Iris pigment epithelial cell (primary cell): ENCODE measurements at places on chromosomes 5 and 9.

DNA sequence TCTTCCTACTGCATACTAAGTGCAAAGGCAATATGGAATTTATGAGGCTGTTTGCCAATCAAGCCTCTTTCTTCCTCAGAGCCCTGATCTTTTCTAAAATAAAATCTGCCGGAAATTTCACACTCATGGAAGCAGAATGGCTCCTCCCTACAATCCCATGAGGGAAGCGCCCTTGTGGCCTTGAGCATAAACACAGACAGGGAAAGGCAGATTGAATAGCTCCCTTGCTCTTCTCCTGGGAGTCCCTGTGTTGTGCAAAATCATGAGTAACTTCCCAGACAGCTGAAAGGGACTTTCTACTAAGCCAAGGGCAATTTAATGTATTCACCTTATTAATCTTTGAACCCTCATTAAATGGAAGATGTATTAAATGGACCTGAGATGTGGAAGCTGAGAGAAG is 226.1 kb upstream of the PIK3R1 start:
- peak; percentile 24 for DNase-seq

DNA sequence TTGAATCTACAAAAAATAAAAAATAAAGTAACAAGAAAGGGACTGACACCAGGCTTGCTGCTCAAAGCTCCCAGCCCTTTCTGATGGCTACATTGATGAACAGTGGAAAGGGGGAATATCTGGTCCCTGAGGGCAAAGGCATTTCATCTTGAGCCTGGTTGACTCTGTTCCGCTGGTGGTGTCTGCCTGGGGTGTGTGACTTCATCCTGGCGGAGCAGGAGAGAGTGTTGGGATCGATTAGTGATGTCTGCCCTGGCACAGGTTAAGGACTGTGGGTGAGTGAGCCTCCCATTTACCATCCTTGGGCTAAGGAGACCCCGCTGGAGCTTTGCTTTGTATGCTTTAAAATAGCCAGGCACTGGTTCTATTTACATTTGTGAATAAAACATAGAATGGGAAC is 56.9 kb upstream of the ASS1 start:
- DNase-seq, result no peak

- peak; percentile 86 for DNase-seq
These were observed 102.0 kb upstream of the PTPN3 start for GRCh38 chr9:109600142-109600541.

DNA sequence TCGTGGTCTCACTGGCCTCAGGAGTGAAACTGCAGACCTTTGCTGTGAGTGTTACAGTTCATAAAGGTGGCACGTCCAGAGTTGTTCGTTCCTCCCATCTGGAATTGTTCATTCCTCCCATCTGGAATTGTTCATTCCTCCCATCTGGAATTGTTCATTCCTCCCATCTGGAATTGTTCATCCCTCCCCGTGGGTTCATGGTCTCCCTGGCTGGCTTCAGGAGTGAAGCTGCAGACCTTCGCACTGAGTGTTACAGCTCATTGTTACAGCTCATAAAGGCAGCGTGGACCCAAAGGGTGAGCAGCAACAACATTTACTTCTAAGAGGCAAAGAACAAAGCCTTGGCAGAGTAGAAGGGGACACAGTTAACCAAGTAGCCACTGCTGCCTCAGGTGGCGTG is 69.1 kb downstream of the GCNT1 start:
- DNase-seq, result no peak

- DNase-seq, result no peak
These were observed 72.0 kb upstream of the STXBP1 start for GRCh38 chr9:127539982-127540663.

- DNase-seq, result no peak
These were observed 108.8 kb downstream of the SLC12A2 start for GRCh38 chr5:128192368-128192767.

DNA sequence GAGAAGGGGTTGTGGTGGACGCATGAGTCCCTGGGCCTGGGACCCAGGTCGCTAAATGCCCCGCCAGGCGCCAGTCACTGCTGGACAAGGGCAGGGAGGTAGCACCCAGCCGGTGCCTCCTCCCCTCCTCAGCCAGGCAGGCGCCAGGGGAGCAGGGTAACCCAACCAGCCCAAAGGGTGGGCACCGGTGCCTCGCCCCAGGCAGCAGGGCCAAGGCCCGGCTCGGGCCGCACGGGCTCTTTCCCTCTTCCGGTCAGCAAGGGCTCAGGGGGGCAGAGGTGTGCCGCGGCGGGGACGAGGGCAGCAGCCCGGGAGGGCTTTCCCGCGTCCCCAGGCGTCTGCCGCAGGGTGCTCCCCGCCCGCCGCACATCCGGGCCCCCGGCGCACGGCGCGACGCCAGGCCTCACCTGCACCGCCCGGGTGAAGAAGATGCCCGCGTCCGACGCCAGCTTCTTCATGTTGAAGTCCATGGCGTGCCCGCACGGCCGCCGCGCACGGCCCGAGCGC is 393 bp downstream of the SH3GLB2 start:
- no peak for DNase-seq

DNA sequence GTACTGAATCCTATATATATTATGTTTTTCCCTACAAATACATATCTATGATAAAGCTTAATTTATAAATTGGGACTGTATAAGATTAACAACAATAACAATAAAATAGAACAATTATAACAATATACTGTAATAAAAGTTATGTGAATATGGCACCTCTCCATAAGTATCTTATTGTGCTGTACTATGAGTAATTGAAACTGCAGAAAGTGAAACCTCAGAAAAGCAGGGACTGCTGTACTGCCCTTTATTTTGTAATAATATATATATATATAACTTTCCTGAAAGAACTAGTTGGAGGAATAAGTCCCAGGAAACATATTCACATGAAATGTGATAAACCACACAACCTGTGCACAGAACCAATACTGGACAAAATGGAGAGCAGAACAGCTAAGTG is 77.3 kb downstream of the PAM start:
- DNase-seq, result peak; percentile 30

GRCh38 chr5:94910721-94911120 is 292.3 kb downstream of the SLF1 start:
- DNase-seq, result no peak

- peak; percentile 25 for DNase-seq
These were observed 416.0 kb downstream of the MAN2A1 start for GRCh38 chr5:110105692-110106091.

- no peak for DNase-seq
These were observed 220.0 kb downstream of the ESM1 start for GRCh38 chr5:54765165-54766028.

GRCh38 chr9:86350006-86350760 is 4.0 kb downstream of the TUT7 start:
- DNase-seq, result no peak

DNA sequence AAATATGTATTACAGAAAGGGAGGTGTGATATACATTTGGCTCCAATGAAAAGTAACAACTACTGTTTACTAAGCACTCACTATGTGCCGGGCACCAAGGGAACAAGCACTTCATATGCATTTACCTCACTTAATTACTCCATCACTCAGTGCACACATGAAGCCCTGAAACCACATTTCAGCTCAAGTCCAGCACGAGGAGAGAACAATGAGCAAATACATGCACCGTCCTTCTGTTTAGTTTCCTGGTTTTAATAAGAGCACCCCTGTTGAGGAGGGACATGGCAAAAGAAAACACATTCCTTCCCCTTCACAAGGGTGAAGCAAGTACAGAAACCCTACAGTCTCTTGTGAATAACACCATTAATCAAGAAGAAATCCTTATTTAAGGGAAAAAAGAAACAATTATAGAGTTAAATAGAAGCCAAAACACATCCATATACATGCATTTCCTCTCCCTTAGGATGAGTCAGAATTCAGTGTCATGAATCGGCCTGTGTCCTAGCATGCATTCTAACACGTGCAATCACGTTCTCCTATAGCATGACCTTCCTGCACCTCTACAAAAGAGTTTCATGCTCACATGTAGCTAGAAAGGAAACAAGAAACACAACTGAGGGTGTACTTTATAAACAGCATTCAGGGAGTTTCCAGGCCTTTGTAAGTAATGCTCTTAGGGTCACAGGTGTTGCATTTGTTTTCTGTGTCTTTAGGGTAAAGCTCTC is 411.6 kb downstream of the BNC2 start:
- DNase-seq, result peak; percentile 63

- no peak for DNase-seq
These were observed 19.9 kb downstream of the MED10 start for GRCh38 chr5:6358434-6358820.

GRCh38 chr9:137228506-137228967 is 1.2 kb downstream of the RNF224 start:
- no peak for DNase-seq

DNA sequence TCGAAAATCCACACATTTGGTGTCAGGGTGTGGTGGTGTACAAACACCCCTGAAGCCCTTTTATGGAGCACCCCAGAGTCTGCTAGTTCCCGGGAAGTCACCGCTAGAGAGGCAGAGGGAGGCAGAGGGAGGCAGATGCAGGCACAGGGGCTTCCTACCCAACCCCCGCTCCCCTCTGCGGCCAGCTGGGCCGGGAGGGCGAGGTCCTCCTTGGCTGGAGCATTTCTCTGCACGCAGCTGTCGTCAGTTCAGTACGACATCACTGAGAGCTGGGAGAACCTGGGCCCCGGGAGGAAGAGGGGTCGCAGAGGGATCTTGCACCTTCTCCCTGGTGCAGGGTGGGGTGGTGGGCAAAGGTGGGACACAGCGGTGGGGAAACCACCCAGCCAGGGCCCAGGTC is 15.8 kb upstream of the UBAC1 start:
- DNase-seq, result no peak

- no peak for DNase-seq
These were observed 27.1 kb downstream of the CDH9 start for GRCh38 chr5:27011274-27011673.

- DNase-seq, result no peak
These were observed 62.8 kb downstream of the TRPM3 start for GRCh38 chr9:71058660-71059059.

DNA sequence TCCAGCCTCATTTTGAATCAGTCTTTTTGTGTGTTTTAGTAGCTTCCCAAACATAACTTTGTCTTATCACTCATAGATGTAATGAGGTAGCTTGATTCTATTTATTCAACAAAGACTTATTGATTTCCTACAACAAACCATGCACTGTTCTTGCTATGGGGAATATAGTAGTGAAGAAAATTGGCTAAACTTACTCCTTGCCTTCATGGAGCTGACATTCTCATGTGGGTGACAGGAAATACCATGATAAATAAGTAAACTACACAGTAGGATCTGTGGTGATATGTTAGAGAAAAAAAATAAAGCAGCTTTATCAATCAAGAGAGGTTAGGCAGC is 255.7 kb upstream of the TNC start:
- DNase-seq, result no peak

- DNase-seq, result no peak
These were observed 49.6 kb upstream of the CTXN3 start for GRCh38 chr5:127599320-127599719.

DNA sequence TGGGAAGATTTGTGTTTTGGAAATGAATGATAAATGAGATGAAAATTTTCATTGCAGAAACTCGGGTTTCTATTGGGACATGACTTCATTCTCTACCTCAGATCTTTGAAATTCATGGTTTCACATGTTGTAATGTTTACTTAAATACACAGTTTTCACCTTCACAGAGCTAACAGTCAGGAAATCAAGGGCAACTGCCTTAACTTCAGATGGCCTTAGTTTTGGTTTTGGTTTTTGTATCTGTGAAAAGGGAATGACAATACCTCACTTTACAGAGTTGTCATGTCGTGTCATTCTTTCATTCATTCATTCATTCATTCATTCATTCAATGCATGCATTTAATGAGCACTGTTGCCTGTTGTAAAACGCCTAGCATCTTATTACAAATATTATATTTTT is 41.9 kb downstream of the NIM1K start:
- DNase-seq, result no peak

DNA sequence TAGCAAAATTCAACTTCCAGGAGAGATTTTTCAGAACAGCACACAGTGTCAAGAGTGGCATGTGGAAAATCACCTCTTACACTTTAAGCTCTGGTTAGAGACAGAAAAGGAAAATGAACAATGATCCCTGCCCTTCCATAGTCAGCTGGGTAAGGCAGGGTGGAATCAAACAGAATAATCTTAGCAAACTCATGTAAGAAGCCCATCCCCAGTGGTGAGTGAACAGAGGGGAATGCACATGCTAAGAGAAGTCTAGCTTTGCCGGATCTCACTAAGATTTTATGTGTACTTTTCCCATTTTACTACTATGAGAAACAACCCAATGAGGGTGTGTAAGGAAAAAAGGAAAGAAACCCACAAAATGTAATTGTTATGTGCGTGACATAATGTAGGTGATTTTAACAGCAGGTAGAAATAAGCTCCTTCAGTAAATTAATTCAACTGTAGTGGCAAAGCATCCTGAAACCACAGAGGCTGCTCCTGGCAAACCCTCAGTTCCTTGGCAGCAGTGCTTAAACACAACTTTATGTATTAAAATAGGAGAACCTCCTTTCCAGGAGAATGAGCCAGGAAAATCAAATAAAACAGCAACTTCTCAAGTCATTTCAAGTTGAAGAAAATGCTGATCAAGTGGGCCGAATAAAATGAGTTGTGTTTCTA is 366.0 kb upstream of the TRPC7 start:
- DNase-seq, result peak; percentile 14

DNA sequence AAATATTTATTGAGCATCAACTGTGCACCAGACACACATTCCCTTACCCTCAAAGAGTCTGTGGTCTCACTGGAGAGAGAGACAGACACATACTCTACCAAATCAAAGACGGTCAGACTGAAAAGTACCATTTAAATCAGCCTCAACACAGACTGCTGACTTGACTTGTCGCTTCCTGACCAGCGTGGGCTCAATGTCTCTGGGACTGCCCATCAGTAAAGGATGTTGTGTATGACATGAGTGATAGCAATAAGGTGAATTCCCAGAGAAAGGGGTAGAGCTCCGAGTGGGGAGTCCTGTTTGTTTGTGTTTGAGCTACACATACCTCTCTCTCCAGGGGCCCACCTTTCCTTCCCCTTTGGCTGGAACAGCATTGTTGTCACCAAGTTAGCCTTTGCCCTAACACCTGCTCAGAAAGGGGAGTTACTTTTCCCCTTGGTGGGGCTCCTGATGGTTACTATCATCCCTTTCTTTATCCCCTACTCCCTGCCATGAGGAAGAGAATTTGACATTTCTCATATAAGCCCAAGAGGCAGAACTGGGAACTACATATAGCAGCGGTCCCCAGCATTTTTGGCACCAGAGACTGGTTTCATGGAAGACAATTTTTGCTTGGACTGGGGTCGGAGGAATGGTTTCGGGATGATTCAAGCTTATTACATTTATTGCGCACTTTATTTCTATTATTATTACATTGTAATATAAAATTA is 33.9 kb downstream of the NR4A3 start:
- DNase-seq, result no peak

GRCh38 chr5:168304349-168304748 is 12.9 kb downstream of the WWC1 start:
- no peak for DNase-seq
